D721Med (cell line): ENCODE measurements at places on chromosomes 16 and 17.

- no peak for DNase-seq
Observed at GRCh38 chr17:43655693-43656255, 5.9 kb downstream of the MEOX1 start.

GRCh38 chr17:68539548-68540467, 27.6 kb downstream of the PRKAR1A start:
- DNase-seq = no peak

GRCh38 chr17:412211-413015, 59.8 kb upstream of the RPH3AL start:
- DNase-seq = no peak

- DNase-seq = no peak
Observed at GRCh38 chr17:78986649-78987328, 7.1 kb upstream of the LGALS3BP start.

DNA sequence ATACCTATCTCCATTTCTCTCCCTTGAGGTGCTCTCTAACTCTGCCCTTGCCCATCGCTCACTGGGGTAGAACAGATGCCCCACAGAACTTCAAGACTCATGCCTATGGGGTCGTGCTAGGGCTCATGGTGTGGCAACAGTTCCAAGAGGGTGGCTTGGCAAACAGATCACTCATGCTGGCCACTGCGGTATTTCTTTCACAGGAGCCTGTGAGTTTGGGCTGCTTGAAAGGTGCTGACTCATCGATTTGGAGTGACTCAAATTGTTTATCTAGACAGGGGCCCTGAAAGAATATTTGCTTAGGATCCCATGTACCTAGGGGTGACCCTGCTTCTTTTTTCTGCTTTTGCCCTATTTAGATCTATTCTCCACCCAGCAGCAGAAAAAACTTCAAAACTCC, 69.9 kb downstream of the IRX5 start:
- no peak for DNase-seq

GRCh38 chr17:63178530-63178929, 212.5 kb downstream of the TANC2 start:
- DNase-seq = no peak

GRCh38 chr17:74851612-74852236, 8.0 kb downstream of the GRIN2C start:
- DNase-seq = no peak

DNA sequence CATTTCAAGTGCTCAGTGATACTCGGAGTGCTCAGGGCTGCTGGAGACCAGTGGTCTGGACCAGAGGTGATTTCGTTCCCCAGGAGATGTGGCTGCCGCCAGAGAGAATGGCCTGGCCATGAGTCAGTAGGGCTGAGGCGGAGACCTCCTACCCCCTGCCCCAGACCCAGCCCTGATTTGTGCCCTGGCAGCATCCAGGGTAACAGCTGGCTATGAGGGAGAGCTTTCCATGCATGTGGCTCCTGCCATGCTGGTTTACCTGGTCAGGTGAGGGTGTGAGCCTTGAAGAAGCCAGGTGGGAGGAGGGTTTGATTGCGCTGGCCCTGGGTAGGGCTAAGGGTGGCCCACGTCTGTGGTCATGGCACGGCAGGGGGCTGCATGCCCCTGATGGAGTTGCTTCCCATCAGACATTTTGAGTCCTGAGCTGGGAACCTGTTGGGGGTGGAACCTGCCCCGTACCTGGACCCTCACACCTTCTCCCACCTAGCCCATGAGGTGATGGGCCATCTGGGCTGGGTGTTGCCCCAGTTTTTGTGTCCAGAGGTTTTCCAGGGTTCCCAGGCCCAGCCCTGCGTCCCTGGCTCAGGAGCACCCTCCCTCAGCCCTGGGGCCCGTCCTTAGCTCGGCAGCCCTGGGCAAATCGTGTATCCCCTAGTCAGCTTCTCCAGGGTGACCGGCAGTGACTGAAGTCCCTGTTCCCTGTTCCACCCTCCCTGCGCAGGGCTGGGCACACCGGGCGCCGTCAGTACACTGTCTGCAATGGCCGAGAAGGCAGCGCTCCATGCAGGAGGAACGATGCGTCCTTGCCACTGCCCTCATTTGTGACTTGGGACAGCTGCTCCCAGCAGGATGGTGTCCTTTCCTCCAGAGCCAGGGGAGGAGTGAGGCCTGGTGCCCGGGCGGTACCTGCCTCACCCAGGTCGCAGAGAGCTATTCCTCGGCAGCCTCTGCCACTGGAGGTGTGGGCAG, 9.0 kb upstream of the CSNK1D start:
- no peak for DNase-seq

DNA sequence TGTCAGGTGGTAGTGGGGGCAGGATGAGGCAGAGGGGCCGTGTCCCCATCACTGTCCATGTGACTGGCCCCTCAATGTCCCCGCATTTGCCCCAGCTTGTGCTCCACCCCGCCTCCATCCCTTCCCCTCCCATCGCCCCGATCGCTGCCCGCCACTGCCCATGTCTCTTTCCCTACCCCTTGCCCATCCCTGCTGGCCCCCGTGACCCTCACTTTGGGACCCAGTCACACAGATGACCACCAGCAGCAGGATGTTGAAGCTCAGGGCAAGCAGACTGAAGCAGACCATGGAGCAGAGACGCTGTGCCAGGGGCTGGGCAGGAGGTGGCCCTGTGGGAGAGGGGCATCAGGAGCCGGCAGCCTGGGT, 6.1 kb downstream of the ASGR2 start:
- no peak for DNase-seq

DNA sequence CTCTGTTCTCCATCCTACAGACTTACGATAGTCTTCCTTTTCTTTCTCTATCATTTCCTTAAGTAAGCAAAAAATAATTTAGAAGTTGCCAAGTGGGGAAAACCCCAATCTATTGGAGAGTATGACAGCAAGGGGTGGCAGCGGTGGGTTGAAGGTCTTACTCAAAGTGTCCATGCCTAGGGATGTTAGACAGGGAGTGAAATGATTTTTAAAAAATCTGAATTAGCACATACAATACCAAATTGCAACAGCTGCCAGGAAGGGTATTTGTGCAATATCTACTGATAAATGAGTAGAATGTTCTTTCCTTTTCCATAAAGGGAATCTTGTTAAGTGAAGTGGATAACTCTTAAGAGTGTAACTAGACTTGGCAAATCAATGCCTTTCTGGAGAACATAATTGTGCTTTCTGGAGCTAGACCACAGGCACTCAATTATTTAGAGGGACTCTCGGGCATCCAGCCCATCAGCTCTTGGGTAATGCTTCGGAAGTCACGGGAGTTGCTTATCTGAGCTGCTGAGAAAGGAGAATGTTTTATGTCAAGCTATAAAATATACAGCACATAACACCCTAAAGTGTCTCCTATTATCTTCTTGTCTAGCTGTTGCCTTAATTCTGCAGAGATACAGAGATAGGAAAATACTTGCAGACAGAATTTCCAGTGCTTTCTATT, 151.5 kb downstream of the KCNJ2 start:
- DNase-seq = no peak

GRCh38 chr16:66574531-66574930, 4.7 kb upstream of the CMTM2 start:
- DNase-seq = no peak

DNA sequence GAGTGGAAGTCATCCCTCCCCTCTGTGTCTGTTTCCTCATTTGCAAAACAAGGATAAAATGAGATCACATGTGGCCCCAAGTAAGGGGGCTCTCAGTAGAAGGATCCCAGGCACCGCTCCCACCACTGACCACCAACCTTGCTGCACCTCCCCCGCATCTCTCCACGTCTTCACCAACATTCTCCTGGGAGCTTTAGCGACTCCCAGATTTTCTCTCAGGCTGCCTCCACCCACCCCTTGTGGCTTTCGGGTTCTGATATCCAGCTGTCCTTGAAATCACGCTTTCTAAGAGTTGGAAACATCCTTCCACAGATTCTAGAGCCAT, 16.4 kb upstream of the NTN1 start:
- no peak for DNase-seq

GRCh38 chr16:81461766-81462165, 17.2 kb downstream of the CMIP start:
- no peak for DNase-seq

- DNase-seq = no peak
Observed at GRCh38 chr16:71853413-71853812, 7.6 kb downstream of the ATXN1L start.

- no peak for DNase-seq
Observed at GRCh38 chr17:70519300-70519699, 350.0 kb downstream of the KCNJ2 start.

DNA sequence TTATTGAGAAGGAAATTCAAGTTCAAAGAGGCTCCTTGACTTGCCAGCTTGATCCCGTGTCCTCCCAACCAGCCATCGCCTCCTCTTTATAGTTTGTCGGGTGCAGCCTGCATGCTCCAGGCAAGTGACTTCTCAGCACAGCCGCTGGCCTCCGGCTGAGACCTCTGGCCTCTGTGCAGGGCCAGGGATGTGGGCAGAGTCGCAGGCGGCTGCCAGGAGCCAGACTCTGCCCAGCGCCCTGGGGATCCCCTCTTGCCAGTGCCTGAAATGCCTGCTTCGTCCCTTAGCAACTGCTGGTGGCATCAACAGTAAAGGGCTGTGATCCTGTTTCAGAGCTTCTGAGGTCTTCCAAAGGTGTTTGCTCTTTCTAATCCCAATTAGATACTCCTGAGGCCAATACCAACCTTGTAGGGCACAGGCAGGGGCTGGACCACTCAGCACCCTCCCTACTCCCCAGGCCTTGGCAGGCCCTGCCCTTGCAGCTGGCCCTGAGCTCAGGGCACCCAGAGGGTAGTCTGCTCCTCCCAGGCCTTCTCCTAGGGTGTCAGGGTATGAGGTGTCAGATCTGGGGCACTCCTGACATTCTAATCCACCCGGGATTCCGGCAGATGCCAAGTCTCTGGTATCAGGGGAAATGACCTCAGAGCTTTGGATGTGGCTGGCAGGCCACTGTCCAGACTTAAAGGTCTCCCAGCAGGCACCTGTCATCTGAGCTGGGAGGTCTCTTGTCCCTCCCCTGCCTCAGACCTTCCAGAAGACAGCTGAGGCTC, 68.0 kb upstream of the SIAH1 start:
- DNase-seq = no peak

DNA sequence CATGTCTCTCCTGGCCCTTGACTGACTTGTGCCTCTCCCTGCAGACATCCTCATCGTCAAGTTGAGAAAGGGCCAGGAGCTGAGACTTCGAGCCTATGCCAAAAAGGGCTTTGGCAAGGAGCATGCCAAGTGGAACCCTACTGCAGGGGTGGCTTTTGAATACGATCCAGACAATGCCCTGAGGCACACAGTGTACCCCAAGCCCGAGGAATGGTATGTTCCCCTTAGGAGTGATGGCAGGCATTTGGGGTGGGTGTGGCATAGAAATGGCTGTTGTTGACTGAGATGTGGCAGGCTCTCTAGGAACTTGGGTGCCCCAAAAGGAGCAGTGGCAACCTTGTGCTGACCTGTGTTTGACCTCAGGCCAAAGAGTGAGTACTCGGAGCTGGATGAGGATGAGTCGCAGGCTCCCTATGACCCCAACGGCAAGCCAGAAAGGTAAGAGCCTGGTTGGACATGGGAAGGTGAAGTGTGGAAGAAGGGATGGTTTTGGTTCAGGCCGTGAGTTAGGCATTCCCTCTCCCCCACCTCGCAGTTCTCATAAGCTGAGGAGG, 7.5 kb downstream of the POLR2C start:
- DNase-seq = no peak

DNA sequence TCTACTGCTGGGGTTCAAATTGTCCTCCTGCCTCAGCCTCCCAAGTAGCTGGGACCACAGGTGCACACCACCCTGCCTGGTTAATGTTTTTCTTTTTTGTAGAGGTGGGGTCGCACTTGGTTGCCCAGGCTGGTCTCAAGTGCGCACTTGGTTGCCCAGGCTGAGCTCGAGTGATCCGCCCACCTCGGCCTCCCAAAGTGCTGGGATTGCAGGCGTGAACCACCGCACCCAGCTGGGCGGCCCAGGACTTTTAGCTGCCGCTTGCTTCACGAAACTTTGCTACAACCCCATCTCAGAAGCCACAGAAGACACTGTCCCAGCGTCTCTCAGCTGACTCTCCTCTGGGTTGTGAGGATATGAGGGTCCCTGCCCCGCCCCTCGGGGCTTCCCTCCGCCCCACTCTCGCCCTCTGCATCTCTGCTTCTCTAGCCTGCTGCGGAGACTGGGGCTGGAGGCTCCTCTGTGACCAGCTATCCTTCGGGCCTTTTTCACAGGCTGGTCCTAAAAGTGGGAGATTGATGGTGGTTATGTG, 48.8 kb upstream of the CBX4 start:
- DNase-seq = no peak

GRCh38 chr17:8056232-8056975, 17.5 kb downstream of the ALOX15B start:
- no peak for DNase-seq

GRCh38 chr17:1796800-1797199, 32.9 kb downstream of the SMYD4 start:
- no peak for DNase-seq

- no peak for DNase-seq
Observed at GRCh38 chr17:74597069-74597790, 5.1 kb upstream of the CD300LD start.

GRCh38 chr16:82451449-82451848, 175.3 kb upstream of the CDH13 start:
- no peak for DNase-seq

DNA sequence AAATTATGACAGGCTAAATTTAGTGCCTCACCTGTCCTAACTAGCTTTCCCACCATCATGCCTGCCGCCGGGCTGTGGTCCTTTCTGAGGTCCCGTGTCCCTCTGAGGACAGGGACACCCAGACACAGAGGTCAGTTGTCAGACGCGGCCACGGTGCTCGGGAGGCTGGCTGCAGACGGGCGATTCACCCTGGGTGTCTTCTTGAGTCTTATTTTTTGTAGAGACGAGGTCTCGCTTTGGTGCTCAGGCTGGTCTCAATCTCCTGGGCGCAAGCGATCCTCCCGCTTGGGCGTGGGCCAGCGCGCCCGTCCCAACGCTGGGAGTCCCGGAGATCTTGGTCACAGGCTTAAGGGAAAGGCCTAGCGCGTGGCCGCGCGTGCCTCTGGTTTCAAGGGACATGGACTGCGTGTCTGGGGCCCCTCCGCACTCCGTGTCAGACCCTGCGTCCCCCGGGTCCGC, 797 bp upstream of the RAB11FIP3 start:
- DNase-seq = no peak

DNA sequence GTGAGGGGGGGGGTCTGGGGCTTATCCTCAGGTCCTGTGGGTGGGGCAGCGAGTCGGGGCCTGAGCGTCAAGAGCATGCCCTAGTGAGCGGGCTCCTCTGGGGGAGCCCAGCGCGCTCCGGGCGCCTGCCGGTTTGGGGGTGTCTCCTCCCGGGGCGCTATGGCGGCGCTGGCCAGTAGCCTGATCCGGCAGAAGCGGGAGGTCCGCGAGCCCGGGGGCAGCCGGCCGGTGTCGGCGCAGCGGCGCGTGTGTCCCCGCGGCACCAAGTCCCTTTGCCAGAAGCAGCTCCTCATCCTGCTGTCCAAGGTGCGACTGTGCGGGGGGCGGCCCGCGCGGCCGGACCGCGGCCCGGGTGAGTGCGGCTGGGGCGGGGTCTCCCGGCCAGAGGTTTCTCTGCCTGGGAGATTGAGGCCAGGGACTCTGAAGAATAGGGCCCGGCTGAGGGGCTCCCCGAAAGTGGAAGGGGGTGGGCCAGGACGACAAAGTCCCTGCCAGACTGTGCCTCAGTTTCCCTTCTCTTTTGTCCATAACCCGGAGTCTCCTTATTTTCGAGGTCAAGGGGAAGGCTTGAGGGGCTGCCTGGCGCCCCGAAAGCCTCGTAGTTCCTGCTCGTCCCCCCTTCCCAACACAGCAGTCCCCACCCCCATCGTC, at the start of gene FGF11:
FGF11 (plus strand) TSS at position 51 of the 651 bp plus-strand sequence; CDS start at position 160, 109 bp downstream.
- no peak for DNase-seq
